ENCODE measurements at places on chromosomes 1 and 21.

DNA sequence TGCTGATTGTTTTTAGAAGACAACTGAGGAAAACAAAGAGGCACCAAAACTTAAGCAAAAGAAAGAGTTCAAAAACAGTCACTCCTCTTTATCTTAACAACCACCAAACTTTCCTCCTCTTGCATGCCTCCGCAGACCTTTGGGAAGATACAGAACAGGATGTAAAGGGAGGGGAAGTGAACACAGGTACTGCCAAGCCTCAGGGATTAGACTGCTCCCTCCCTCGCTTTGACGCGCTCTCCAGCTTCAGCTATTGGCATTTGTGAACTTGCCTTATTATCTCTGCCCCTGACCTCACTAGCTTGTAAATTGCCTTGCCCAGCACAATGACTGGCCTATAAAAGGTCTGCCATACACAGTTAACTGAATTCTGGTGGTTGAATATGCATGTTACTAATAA lies 4.8 kb upstream of the SRP9 start:
- DNase-seq = no peak

DNA sequence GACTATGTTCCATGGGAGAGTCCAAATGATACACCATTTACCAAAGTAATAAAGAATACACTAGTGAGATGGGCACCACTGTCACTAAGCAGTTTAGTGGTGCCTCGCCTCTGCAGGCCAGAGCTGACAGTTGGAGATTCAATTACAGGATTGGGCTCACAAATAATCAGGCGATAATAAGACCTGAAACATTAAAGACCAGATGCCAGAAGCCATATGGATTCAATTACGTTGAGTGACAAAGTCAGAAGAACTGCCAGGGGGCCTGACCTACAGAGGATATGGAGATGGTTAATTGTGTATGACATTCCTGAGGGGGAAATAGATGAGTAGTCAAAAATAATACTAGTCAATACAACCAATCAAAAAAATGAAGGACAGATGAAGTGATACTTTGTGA lies 65.2 kb upstream of the ST6GALNAC5 start:
- DNase-seq = no peak

DNA sequence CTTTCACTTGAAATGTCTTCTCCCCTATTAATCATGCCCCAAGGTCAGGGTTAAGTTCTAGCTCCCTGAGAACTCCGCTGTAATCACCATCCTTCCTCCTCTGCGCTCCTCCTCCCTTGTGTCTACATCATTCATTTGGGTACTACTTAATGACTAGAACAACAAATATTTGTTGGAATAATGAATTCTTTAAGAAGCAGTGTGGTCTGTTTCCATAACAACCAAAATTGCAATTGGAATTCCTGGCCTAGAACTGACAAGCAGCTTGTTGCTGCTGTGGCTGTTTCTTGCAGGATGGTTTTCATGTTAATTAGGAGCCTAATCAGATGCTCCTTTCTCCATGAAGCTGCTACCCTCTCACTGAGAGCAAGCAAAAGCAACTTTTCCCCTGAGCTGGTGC lies 192.5 kb downstream of the ZZZ3 start:
- peak; percentile 50 for DNase-seq

DNA sequence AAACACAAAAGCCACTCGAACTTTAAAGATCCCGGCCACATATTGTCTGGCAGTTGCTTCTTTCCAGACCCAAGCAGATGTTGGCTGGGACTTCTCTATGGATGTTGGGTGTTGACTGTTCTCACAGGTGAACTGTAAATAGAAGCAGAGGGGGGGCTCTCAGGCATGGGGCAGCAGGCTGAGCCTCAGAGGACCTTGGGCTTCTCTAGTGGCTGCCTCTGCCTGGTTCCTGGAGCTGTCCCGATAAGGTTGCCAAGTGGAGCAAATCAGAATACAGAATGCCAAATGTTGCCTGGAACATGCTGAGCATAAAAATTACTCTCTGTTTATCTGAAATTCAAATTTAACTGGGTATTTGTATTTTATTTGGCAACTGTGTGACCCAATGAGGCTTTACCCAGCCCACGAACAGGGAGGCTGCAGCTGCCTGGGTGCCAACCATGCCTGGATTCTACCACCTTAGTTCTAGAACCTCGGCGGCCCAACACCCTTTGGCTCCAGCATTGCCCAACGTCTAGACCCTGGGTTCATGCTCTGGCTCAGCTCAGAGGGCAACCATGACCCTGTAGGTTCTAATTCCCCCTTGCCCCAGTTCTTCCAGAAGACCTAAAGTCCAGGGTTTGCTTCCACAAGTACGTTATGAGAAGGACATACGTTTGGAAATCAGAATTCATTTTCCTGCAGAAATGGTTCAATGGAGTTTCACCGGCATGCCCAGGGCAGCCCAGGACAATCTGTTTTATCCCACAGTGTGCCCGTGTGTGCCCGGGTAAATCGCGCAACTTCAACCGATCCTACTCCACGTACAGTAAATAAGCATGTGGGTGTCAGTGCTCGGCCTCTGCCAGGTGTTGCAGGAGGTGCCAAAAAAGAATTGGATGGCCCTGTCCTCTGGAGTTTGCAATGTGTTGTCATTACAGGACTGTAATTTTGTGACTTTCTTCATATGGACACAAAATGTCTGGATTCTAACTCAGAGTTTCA lies 5.4 kb upstream of the SLC45A1 start:
- DNase-seq = no peak

- DNase-seq = no peak
These were observed 60.3 kb downstream of the LMO4 start for GRCh38 chr1:87389011-87389410.

DNA sequence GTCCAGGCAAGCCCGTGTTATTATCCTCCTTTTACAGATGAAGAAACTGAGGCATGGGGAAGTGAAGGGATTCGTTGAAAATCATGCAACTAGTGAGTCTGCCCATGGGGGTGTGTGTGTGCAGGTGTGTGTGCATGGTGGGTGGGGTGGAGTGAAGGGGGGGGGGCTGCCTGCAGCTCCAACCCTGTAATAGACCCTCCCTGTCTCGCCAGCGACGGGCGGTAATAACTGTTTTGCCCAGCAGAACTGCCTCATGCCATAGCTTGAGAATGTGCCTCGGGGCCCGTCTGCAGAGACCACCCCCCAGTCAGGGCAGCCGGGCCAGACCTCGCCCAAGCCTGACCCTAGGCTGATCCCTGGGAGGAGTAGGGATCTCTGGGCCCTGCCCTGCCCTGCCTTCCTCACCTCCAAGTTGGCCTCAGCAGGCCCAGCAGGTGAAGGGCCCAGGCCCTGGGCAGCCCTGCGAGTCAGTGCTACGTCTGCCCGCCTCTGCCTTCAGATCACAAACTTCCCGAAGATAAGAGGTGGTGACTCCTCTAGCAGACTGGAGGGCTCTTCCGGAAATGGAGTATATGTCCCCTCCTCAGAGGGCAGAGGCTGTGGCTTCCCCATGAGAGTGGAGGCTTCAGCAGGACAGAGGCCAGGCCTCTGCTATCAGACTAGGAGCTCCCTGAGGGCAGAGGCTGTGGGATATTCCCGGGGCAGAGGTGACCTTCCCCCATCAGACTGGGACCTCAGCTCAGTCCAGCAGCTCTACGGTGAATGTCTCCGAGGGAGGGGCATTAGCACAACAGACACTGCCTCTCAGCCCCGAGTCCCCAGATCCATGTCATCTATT lies 15.7 kb upstream of the EPHA2 start:
- no peak for DNase-seq

GRCh38 chr1:24769656-24770651 lies 24.7 kb downstream of the CLIC4 start:
- peak; percentile 92 for DNase-seq

DNA sequence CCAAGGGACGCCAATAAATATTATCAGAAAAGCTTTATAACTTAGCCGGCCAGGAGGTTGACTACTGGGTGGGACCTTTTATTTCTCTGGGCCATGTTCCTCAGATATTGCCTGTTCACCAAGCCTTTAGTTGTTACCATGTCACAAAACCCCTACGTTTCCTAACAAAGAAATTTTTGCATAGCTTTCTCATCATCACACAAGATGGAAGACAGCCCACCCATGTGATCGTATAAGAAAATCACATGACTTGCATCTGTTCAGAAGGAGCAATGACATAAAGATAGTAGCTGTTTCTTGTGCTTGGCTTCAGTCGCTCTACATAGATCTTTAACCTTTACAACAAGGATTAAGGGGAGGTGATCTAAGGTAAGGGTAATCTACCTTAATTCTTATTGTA lies 88.9 kb upstream of the NGF start:
- no peak for DNase-seq

GRCh38 chr1:240860023-240860422 lies 248.1 kb upstream of the GREM2 start:
- DNase-seq = no peak

- DNase-seq = peak; percentile 71
These were observed 299.2 kb downstream of the SRGAP2C start for GRCh38 chr1:121483961-121484424.

GRCh38 chr1:184802354-184803179 lies 47.9 kb upstream of the EDEM3 start:
- DNase-seq = no peak

DNA sequence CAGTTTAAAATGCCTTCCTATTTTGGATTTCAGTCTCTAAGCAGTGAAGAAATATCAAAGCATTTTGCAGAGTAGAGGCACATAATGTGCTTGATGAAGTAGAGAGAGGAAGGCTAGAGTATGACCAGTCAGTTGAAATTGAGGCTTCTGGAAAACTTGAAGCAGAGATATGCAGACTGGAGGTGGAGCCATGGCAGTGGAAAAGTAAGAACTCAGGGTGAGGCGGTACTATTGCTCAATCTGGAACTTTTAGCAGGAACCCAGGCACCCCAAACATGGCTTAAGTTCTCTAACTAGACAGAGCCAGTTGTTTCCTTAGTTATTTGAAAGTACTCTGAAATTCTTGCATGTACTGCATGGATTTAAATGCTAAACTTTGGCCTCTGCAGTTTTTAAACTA lies 288.6 kb downstream of the HHAT start:
- no peak for DNase-seq

GRCh38 chr1:66351913-66352312 lies 182.0 kb upstream of the SGIP1 start:
- no peak for DNase-seq

GRCh38 chr1:108644984-108645383 lies 15.9 kb downstream of the HENMT1 start:
- no peak for DNase-seq

- DNase-seq = no peak
These were observed 195.7 kb downstream of the ROR1 start for GRCh38 chr1:63969441-63969901.

DNA sequence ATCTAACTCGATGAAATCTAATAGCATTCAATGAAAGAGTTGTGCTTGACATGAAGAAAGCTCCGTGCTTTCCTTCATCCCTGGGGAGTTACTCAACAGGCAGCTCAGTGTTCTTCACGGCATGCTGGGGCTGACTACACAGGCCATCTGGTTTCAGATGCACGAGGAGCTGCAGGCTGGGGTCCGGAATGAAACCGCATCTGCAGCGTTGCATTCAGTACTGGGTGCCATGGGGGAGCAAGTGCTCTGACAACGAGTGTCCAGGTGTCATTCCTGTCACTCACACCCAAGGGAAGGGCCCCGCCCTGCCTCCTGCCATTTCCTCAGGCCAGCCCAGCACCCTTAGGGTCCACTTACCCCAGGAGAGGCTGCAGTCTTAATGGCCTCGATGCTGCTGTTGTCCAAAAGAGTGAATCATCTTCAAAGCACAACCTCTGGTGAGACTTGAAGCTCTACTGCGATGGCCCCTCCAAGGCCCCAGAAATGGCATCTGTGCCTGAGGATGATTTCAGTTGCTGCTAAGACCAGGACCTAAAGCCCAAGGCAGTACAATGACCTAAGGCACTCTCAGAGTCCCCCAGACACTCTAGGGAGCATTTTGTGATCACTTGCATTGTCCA lies 61.4 kb downstream of the STUM start:
- peak; percentile 87 for DNase-seq

DNA sequence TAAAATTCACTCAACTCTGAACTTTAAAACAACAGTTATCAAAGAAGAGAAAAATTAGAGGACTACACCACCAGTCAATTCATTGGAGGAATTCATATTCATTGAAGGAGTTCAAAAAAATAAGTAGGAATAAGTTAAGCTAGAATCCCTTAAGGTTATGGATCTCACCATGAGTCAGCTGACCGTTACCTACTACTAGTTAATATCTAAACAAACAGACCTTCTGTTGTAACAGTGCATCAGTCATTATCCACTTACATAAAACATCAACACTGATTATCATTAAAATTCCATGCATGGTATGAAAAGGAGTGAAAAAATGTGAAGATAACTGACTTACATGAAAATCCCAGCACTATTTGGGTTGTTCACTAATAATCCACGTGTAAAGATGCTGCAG lies 44.9 kb downstream of the FOXJ3 start:
- DNase-seq = no peak

DNA sequence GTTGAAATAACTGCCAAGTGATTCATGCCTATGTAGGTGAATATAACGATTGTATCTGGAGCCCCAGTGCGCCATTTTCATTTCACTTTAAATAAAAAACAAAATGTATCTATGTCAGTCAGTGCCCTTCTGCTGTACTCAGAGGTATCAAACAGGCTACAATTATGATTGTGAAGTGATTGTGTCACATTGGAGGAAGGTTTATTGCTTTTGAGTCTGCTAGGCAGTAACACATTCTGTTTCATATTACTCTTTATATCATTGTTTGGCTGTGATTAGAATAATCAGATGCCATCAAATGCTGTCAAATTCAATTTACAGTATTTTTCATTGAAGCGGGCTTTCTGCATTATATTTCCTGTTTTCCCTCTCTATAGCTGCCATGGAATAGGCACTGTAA lies 171.9 kb downstream of the KCTD3 start:
- DNase-seq = no peak

- no peak for DNase-seq
These were observed 9.2 kb downstream of the PSRC1 start for GRCh38 chr1:109273570-109274288.

- no peak for DNase-seq
These were observed 51.4 kb upstream of the CR2 start for GRCh38 chr1:207402744-207403143.

GRCh38 chr1:54379555-54380289 lies 26.5 kb downstream of the SSBP3 start:
- DNase-seq = no peak

GRCh38 chr1:234619071-234619480 lies 9.1 kb upstream of the IRF2BP2 start:
- DNase-seq = no peak

- DNase-seq = no peak
These were observed 299.9 kb upstream of the PLD5 start for GRCh38 chr1:242824435-242824834.

Measured in fibroblast of gingiva (primary cell).